ENCODE measurements at places on chromosomes 5 and 9.

GRCh38 chr5:158268286-158268685 lies 409.3 kb upstream of the CLINT1 start:
- peak; percentile 32 for DNase-seq

DNA sequence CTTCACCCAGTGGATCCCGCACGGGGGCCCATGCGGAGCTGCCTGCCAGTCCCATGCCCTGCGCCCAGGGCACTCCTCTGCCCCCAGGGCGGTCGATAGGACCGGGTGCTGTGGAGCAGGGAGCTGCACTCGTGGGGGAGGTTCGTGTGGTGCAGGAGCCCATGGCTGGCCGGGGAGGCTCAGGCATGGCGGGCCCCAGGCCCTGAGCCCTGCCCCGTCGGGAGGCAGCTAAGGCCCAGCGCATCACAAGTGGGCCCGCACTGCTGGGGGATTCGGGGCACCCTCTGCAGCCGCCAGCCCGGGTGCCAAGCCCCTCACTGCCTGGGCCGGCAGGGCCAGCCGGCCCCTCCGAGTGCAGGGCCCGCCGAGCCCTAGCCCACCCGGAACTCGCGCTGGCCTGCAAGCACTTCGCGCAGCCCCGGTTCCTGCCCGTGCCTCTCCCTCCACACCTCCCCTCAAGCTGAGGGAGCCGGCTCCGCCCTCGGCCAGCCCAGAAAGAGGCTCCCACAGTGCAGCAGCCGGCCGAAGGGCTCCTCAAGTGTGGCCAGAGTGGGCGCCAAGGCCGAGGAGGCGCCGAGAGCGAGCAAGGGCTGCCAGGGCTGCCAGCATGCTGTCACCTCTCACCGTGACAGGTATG lies 221.1 kb upstream of the RORB start:
- no peak for DNase-seq

DNA sequence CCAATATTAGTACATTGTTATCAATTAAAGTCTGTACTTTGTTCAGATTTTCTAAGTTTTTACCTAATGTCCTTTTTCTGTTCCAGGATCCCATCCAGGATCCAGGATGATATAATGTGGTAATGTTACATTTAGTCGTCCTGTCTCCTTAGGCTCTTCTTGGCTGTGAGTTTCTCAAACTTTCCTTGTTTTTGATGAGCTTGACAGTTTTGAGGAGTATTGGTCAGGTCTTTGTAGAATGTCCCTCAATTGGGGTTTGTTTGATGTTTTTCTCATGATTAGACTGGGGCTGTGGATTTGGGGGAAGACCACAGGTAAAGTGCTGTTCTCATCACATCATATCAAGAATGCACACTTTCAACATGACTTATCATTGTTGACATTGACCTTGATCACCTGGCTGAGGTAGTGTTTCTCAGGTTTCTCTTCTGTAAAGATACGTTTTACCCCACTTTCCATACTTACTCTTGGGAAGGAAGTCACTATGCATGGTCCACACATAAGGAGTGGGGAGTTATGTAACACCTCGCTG lies 9.6 kb downstream of the NDFIP1 start:
- DNase-seq, result no peak

DNA sequence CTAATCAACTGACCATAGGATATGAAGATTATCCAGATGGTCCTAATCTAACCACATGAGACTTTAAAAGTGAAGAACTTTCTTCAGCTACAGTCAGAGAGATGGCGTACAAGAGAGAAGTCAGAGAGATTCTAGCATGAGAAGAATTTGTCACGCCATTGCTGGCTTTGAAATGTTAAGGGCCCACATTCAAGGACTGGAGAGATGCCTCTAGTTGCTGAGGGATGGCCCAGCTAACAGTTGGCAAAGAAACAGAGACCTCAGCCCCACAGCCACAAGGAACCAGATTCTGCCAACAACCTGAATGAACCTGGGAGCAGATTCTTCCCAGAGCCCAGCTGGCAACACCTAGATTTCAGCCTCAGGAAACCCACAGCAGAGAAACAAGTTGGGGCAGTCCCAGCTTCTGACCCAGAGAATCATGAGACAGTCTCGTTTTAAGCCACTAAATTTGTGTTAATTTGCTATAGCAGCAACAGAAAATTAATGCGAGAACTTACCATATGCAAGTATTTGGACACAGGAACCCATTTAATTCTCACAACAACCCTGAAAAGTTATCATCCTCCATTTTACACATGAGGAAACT lies 132.0 kb downstream of the MLLT3 start:
- DNase-seq, result no peak

GRCh38 chr5:154115291-154115690 lies 75.2 kb upstream of the GALNT10 start:
- no peak for DNase-seq

DNA sequence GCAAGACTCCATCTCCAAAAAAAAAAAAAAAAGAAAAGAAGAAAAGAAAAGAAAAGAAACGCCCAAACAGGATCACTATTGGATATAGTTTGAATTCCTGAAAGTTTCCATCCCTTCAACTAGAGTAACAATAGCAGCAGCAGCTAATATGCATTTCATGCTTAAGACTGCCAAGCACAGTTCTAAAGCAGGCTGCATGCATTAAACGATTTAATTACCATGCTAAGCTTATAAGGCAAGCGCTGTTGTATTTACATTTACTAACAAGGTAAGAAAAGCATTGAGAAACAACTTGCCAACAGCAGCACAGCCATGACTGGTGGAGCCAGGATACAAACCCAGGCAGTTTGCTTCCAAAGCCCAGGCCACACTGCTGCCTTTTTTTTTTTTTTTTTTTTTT lies 13.0 kb downstream of the TBC1D2 start:
- no peak for DNase-seq

DNA sequence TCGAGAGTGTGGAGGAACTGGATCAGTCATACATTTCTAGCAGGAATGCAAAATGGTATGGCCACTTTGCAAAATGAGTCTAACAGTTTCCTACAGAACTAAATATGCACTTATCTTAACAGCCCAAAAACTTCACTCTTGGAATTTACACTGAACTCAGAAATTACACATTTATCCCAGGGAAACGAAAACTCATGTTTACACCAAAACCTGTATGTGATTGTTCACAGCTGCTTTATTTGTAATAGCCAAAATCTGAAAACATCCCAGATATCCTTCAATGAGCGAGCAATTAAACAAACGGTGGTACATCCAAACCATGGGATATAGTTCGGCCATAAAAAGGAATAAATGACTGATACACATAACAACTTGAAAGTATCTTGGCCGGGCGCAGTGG lies 62.0 kb downstream of the RNF130 start:
- no peak for DNase-seq

DNA sequence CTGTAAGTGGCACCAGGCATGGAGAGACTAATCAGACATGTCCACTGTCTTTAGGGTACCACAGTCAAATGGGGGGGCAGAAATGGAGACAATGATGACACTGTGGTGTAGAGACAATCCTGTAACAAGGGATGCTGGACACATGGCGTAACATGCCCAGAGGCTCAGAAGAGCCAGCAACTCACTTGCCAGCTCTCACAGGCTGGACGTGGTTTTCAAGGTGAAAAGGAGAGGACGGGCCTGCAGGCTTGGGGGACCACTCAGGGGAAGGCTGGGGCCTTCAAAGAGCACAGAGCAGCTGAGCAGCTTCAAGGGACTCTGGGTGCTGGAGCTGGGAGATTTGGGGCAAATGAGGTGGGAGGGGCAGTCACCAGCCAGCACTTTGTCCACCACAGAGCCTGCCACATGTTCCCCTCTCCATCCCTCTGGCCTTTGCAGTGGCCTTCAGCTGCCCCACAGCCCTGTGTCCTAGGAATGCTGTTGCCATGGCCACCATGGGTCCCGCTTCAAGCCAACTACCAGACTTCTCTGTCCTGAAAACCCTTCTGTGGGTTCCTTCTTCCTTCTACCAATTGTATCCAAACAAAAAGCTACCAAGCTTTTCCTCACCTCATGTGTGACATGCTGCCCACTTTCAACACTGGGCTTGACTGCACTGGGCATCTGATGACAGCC lies 140.4 kb downstream of the GABBR2 start:
- no peak for DNase-seq

DNA sequence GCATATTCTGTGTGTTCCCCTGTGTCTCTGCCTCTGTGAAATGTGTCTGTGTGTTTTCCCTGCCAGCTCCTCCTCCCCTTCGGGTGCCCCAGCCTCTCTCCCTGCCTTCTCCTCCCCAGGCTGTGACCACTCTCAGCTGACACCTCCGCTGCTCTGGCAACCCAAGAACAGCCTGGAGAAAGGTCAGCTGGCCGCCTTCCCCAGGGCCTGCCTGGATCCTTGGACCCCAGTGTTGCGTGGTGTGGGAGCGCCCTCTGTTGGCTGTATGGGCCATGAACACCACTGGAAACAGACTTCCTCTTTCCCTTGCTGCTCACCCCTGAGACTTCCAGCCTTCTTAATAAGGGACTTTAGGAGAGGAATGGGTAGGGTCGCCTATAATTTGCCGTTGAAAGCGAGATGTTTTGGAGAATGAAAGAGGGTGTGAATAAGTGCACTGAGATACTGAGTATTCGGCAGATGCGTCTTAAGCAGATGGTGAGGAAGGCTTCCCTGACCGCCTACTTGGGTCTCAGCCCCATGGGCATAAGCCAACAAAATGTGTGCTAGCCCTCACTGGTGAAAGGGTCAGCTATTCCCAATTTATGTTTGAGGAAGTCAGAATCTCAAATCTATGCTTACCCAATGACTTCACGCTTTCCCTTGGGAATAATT lies 114.9 kb upstream of the TRIM32 start:
- DNase-seq, result peak; percentile 55
